NCI-H2171 (cell line): ENCODE measurements at places on chromosomes 5 and 9.

DNA sequence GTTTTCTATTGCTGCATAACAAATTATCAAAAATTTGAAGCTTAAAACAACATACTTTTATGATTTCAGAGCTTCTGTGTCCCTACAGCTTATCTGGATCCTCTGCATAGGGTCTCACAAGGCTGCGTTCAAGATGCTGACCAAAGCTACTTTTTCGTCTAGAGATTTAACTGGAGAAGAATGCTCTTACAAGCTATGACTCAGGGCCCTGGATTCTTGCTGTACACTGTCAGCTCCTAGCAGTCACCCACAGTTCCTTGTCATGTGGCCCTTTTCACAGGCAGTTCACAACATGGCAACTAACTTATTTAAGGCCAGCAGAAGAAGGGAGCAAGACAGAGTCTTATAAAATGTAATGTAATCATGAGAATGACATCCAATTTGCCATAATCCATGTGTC lies 70.8 kb upstream of the FAM174A start:
- no peak for DNase-seq

- no peak for DNase-seq
These were observed 14.5 kb downstream of the SLC6A18 start for GRCh38 chr5:1239505-1240251.

- DNase-seq, result no peak
These were observed at the start of gene ABCA2 for GRCh38 chr9:137027369-137028262. Gene ABCA2 (minus strand): TSS chr9:137028237. CDS start chr9:137028140, 97 bp downstream.

GRCh38 chr9:121189660-121190059 lies 12.0 kb downstream of the RAB14 start:
- no peak for DNase-seq

GRCh38 chr5:82659115-82659514 lies 381.0 kb upstream of the RPS23 start:
- DNase-seq, result no peak

- DNase-seq, result no peak
These were observed 9.3 kb downstream of the TMEM174 start for GRCh38 chr5:73182307-73182706.

DNA sequence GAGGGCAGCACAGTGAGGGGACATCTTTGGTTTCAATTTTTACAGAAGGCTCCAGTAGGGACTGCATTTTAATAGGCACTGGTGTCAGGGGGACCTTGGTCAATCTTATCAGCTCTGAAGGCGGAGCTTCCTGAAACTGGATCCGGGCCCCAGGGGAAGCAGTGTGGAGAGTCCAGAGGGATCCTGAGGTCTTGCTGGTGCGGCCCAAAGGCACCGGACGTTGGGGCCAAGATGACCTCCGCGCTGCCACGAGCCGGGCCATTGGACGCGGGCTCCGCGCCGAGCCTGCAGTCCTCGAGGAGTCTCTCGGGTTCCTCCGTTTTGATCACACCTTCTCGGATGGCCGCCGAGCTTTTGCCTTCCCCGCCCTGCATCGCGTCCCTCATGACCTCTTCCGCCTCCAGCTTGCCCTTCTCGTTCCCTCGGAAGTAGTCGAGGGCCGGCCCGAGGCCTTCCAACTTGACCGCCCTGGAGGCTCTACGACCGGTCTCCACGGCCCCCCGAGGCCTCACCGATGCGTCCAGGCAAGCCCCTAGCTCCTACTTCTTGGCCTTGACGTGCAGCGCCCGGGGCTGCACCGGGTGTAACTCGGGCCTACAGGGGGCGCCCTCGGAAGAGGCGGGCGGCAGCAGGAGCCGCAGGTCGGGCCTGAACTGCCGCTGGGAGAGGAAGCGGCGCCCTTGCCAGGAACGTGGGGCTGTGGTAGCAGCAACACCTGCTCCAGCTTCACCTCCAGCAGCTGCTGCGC lies 18.8 kb downstream of the C5orf52 start:
- DNase-seq, result no peak

DNA sequence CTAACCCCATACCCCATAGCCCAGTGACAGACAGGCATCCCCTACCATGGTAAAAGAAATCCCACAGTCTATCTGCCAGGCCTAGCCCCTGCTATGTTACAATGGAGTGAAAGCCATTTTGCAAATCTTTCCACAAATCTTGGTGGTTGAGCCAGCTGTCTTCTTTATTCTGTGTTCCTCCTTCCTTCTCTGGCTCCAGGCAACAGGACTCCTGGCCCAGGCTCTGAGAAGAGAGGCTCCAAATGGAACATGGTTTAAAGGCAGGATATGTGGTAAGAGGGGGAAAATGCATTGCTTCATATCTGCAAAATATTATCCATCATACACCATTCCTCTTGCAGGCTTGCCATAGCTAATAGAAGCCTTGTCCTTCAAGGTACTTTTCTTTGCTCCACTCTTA lies 25.2 kb downstream of the FGF1 start:
- no peak for DNase-seq

- no peak for DNase-seq
These were observed 172.3 kb upstream of the CDH6 start for GRCh38 chr5:31021181-31021624.
